ENCODE measurements at places on chromosomes 3 and 15.

DNA sequence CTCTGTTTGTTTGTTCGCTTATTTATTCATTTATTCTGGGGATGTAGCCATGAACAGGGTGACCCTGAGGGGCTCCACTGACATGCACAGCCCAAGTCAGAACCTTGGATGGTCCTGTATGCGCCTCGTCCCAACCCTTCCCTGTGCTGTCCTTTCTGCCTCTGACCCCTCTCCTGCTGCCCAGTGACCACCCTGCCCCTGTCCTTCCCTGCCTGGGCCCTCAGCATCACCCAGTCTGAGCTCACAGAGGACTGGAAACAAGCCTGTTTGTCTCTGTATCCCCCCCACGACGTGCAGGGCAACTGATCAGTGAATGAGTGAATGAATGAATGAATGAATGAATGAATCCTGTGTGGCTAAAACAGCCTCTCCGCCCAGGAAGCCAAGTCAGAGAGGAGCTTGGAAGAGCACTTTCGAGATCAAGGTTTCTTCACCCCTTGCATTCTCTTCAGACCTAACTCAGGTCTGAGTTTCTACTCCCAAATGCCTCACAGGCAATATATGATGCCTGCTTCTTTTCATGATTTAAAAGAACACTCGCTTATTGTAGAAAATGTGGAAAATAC is 157.7 kb downstream of the SMAD6 start:
- no peak for DNase-seq

DNA sequence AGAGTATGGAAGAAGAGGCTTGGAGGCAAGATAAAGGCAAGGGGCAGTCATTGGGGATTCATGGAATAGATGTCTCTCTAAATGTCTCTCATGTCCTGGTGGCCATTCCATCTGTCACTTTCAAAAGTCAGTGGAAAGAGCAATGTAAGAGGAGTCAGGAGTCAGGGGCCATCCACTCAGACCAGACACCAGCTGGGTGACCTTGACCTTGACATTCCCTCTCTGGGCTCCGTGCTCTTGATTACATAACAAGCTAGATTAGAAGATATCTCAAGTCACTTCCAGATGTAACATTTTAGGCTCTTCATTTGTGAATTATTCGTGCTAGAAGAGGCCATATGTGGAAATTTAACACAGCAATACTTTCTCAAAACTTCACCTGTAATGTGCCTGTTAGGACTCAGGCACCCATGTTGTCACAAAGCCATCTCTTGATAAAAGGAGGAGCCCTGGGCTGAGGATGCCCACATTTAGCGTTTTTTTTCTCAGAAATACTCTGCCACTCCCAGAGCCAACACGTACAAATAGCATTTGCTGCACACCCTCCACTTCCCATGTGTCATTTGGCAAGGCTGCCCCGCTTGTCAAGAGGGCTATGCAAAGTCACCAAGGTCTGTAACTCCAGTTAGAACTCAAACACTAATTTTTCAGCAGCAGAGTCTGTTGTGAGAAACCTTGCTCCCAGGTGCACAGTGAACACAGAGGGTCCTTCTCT is 321.7 kb downstream of the RORA start:
- no peak for DNase-seq

DNA sequence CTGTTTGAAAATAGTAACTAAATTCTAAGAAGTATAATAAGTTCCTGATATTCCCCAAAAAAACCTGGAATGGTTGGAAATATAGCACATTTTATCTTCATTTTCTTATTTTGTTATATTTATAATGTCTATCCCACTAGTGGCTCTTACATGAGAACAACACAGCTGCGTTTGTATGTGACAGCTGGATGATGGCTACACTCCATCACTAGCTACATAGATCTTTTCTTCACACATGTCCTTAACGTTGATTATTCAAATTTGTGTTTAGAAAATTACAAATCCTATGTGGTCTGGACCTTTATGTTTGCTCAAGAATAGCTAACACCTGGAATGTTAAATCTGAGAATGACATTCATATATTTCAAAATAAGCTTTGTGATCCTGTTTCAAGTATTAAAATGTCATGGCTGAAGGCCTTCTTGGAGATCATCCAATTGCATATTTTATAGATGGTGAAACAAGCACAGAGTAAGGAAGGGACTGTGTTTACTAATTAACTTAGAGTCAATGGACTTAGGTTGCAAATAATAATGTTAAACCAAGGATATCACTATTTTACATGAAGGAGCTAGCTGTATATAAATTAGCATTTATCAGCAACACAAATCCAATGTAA is 60.8 kb downstream of the ATP13A5 start:
- no peak for DNase-seq

- peak; percentile 65 for DNase-seq
These were observed 49.2 kb downstream of the LDHAL6B start for GRCh38 chr15:59255680-59256336.

GRCh38 chr15:77782691-77783090 is 150.0 kb upstream of the LINGO1 start:
- no peak for DNase-seq

GRCh38 chr3:183896610-183897009 is 11.9 kb upstream of the PARL start:
- DNase-seq = no peak

DNA sequence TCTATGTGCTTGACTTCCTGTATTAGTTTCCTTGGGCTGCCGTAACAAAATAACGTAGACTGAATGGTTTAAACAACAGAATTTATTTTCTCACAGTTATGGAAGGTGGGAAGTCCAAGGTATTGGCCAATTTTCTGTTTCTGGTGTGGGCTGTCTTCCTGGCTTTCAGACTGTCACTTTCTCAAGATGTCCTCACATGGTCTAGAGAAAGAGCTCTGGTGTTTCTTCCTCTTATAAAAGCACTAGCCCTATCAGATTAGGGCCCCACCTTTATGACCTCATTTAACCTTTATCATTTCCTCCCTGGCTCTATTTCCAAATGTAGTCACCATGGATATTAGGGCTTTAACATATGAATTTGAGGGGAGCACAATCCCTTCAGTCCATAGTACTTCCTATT is 54.6 kb downstream of the SPRED1 start:
- DNase-seq = no peak

DNA sequence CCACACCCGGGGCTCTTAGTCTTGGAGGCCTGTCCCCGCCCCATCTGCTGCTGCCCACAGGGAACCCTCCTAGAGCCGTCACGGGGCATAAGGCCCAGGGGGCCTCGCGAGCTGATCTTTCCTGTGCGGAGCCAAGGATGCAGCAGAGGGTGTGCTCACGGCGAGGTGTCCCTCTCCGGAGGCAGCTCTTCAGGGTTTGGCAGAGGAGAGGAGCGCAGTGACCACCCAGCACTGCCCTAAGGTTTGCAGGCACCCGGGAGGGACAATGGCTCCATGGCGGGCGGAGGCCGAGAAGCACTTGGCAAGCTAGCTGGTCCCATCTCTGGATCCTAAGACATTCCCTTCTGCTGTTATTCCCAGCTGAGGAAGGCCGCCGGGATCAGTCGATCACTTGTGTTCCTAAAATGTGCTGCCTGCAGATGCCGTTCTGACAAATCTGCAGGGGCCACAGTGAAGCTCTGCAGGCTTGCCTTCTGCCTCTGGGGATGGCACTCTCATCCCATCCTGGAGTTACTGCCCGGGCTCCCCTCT is 47.4 kb upstream of the PCSK6 start:
- no peak for DNase-seq

DNA sequence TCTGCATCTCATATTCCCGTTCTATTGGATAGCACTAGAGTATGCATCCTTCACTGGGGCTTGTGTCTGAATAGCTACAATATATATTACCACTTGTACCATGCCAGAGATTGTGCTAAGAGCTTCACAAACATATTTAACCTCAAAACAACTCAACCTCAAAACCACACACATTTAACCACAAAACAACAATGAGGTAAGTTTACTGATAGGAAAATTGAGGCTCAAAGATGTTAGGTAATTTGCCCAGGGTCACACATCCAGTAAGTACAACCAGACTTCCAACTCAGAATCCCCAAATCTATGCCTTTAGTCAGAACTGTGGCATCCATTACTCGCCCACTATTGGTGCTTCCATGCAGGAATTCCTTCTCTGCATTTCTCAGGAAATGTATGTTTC is 220.0 kb downstream of the FAM43A start:
- peak; percentile 91 for DNase-seq

DNA sequence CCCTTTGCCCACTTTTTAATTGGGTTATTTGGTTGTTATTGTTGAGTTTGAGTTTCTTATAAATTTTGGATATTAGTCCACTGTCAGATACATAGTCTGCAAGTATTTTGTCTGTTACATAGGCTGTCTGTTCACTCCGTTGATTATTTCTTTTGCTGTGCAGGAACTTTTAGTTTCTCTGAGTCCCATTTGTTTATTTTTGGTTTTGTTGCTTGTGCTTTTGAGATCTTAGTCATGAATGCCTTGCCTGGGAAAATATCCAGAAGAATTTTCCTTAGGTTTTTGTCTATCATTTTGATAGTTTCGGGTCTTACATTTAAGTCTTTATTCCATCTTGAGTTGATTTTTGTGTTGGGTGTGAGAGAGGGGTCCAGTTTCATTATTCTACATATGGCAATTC is 254.5 kb downstream of the NLGN1 start:
- DNase-seq = no peak

- no peak for DNase-seq
These were observed 69.5 kb downstream of the CBLB start for GRCh38 chr3:105799286-105799685.

GRCh38 chr15:33584797-33585196 is 274.0 kb downstream of the RYR3 start:
- DNase-seq = no peak

- DNase-seq = peak; percentile 55
These were observed 111.6 kb upstream of the SLC6A6 start for GRCh38 chr3:14290631-14291385.

DNA sequence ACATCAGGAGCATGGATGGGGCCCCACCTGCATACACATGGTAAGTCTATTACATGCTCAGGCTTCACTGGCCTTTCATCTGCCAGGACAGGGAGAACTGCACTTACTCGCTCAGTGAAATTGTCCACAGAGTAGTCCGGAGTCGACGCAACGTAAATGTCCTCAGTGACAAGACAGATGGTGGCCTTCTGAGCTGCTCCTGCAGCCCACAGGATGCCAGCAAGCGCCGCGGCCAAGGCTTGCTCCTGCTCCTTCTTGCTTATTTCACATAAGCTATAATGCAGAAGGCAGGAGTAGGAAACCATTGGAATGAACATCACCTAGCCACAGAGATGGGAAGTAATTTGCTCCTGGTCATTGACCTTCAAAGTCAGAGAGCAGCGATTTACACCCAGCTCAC is 14.4 kb downstream of the MINDY4B start:
- DNase-seq = no peak

GRCh38 chr15:85642693-85643066 is 152.0 kb downstream of the KLHL25 start:
- DNase-seq = no peak

DNA sequence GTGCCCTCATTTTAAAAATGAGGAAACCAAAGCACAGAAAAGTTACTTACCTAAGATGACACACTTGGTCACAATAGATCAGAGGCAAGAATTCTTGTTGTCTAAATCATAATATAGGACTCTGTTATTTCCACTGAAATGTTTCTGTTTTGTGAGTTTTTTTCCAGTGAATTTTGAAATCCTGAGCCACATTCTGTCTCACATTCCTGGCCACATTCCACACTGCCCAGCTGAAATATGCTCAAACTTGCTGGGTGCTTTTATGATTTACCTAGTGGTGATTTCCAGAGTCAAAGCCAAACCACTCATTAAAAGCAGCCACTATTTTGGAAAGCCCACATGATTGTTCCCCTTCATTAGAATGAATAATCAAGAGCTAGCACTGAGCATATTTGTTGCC is 82.3 kb upstream of the NPHP3 start:
- DNase-seq = peak; percentile 13

- no peak for DNase-seq
These were observed 39.3 kb downstream of the KLHL6 start for GRCh38 chr3:183515968-183516851.

- DNase-seq = no peak
These were observed 97.1 kb downstream of the ERC2 start for GRCh38 chr3:56370991-56371775.

GRCh38 chr15:81253846-81254245 is 57.2 kb downstream of the IL16 start:
- no peak for DNase-seq

DNA sequence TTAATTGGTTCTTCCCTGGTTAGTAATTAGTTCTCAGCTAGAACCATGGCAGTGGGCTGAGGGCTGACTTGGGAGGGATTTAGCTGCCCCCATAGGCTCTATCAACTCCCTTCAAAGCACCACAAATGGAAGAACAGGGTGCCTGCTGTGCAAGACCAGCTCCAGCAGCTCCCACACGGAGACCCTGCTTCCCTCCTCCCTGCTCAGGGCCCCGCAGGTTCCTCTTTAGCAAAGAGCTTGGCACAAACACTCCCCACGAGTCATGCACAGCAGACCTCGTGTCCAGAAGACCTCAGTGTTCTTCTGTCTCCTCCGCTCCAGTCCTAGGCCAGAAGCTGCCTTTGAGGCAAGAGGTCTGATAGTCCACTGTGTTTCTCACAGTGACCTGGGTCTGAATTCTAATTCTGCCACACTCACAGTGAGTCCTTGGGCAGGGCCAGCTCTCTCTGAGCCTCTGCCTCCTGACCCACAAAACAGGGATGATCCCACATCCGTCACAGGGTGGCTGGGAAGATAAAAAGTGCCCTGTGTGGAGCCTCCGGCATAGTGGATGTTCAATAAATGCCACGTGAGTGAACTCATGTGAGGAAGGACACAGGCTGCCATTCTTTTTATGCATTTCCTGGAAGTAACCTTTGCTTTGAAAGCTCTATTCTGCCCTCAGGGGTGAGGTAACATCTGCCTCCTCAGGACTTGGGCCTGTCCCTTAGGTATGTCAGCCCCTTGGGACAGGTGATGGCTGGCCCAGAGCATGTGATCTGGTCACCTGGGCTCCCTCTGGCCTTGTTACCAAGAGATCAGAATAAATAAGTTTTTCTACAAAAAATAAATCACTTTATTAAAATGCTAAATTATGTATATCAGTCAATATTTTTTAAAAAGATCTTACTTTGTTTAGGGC is 7.6 kb downstream of the RAB6B start:
- DNase-seq = peak; percentile 12

DNA sequence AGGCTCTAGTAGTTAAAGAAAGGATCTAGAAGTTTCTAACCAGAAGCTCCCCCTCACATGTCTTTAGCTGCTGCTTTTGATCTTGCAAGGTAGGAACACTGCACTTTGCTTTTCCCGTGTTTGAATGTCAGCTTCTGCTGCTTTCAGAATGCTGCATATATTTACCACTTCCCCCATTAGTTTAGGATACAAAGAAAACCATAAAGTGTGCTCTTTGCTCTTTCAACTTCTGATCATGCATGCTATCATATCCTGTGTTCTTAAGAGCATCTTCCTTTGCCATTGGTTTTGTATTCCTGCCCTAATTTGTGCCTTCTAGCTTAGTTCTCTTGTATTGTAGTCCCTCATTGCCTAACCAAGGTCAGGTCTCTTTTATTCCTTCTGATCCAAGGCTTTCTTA is 43.3 kb downstream of the ZNF609 start:
- DNase-seq = no peak

DNA sequence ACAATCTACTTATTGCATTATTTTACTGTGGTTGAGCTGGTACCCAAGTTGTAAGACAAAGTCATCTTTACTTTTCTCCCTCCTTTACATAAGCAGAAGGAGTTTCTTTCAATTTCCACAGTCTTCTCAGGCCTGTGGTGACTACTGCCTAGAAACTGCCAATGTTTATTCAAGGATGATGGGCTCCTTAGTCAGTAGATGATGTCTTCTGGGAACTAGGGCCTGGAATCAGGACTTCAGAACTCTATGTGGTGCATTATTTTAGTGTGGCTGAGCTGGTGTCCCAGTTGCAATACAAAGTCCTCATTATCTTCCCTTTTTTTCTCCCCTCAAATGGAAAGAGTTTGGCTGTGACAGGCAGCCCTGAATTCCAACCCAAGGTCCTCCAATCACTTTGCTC is 1762.5 kb downstream of the SI start:
- peak; percentile 10 for DNase-seq
